ENCODE measurements at places on chromosomes 5 and 9. TPM values are rescaled to one million over a fixed set of nuclear protein-coding genes. Genes with fewer than 3 reads are reported as not detected.

The CSF1R gene
- total RNA-seq, result 24.6 TPM

DNA sequence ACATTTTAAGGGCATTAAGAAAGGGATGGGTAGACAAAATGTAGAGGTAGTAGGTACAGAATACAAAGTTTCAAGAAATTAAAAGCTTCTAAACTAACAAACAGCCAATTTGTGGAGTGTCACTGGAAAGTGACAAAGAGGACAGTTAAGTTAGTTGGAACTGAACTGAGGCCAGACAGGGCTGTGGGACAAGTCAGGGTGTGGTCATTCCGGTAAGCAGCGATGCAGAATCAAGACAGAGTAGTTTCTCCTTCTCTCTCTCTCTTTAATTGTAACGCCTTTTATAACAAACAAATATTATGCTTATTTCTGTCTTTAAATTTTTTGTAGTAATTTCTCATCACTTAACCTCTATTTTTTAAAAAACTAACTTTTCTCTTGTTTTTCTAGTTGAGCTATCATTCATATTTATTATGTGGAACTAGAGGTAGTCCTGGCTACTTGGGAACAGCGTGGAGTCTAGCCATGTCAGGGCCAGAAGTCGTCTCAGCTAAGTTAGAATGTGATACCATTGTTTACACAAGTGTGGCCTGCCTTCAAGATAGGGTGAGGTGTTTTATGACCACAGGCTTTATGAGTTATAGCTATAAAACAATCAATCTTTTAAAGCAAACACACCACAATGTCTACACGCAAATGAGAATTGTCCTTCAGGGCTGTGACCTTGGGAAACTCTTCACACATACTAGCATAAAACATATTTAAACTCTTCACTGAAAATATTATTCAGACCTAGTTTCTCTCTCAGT lies 115.3 kb upstream of the CDKN2B start:
- H3K36me3 ChIP-seq, result no peaks in the 10 kb centered on the region
- no peaks in the 10 kb centered on the region for H3K27me3 ChIP-seq
- no peak overlapping the region for H3K27ac ChIP-seq

The BNIP1 gene
- total RNA-seq, result 11.6 TPM

DNA sequence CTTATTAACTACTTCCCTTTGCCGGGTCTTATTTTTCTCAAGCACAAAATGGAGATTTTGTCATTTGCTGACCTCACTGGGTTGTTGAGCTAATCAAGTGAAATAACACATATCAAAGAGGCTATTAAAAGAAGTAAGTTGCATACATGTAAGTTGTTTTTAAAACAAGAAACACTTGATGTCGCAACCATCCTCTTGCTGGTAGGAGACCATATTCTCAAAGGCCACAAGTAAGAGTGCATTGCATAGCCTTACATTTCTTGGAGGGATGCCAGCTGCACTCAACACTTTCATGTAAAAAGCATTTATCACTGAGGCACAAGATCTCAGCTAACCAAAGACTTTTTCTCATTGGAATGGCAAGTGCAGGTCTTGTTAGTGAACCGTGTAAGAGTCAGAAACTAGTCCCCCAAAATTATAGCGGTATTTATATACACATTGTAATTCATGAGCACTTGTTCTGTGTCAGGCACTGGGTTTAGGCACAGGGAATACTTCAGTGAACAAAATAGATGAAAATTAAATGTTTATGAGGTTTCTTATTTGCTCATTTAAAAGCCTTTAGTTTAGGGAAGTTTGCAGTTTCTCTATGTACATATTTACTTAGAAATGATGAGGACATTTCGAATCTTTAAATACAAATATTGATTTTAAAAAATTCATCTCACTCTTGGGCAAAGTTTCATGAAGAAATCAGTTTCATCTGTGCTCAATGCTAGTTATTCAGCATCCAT lies 72.0 kb downstream of the ZFAND5 start:
- DNase-seq, result peak; percentile 64
- no peaks in the 10 kb centered on the region for H3K4me1 ChIP-seq
- no peak overlapping the region for H3K4me3 ChIP-seq
- no peaks in the 10 kb centered on the region for H3K36me3 ChIP-seq
- no peak overlapping the region for H3K27ac ChIP-seq

- peaks cover 23% of the 10 kb centered on the region for H3K4me1 ChIP-seq
- H3K4me3 ChIP-seq, result no peak overlapping the region
- DNase-seq, result no peak
- no peak overlapping the region for H3K27ac ChIP-seq
- H3K27me3 ChIP-seq, result no peaks in the 10 kb centered on the region
Observed at GRCh38 chr5:158724521-158725188, 375.1 kb downstream of the EBF1 start.

The ROR2 gene
- total RNA-seq, result 28.5 TPM

- no peaks in the 10 kb centered on the region for H3K36me3 ChIP-seq
- no peak overlapping the region for H3K4me3 ChIP-seq
- H3K27me3 ChIP-seq, result no peaks in the 10 kb centered on the region
- no peak overlapping the region for H3K27ac ChIP-seq
- no peaks in the 10 kb centered on the region for H3K4me1 ChIP-seq
- DNase-seq, result no peak
Observed at GRCh38 chr5:135158982-135159381, 125.0 kb upstream of the PITX1 start.

- H3K27me3 ChIP-seq, result no peaks in the 10 kb centered on the region
- H3K4me1 ChIP-seq, result no peaks in the 10 kb centered on the region
- no peak overlapping the region for H3K4me3 ChIP-seq
- H3K27ac ChIP-seq, result peak overlapping the region; percentile 78
- DNase-seq, result no peak
Observed at GRCh38 chr5:149781612-149782011, 51.5 kb downstream of the PPARGC1B start.

GRCh38 chr5:112647428-112647827 lies 90.3 kb upstream of the APC start:
- H3K27me3 ChIP-seq, result no peaks in the 10 kb centered on the region
- no peak overlapping the region for H3K27ac ChIP-seq
- H3K4me1 ChIP-seq, result peaks cover 4% of the 10 kb centered on the region
- no peak overlapping the region for H3K4me3 ChIP-seq
- H3K36me3 ChIP-seq, result no peaks in the 10 kb centered on the region
- DNase-seq, result no peak

GRCh38 chr5:95923918-95924544 lies 37.6 kb downstream of the ELL2 start:
- no peak overlapping the region for H3K27ac ChIP-seq
- DNase-seq, result no peak
- H3K27me3 ChIP-seq, result no peaks in the 10 kb centered on the region
- no peaks in the 10 kb centered on the region for H3K36me3 ChIP-seq
- peaks cover 22% of the 10 kb centered on the region for H3K4me1 ChIP-seq

DNA sequence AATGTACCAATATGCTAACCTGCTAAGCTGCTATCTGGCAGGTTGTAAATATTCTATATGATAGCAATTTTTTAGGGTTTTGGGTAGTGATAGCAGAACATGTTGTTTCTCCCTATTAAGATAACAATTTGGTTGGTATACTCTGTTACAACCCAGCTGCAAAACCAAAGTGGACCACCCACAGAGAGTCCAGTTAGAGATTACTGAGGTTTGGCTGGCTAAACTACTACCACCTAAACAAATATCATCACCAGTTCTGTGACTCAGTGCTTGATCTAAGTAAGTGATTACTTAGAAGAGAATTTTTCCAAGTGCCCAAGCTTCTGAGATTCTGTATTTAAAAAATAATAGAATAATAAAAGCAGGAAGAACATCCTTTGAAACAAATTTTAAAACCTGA lies 72.3 kb downstream of the XRCC4 start:
- H3K4me1 ChIP-seq, result no peaks in the 10 kb centered on the region
- H3K4me3 ChIP-seq, result no peak overlapping the region
- H3K27ac ChIP-seq, result no peak overlapping the region
- H3K36me3 ChIP-seq, result no peaks in the 10 kb centered on the region
- no peaks in the 10 kb centered on the region for H3K27me3 ChIP-seq

DNA sequence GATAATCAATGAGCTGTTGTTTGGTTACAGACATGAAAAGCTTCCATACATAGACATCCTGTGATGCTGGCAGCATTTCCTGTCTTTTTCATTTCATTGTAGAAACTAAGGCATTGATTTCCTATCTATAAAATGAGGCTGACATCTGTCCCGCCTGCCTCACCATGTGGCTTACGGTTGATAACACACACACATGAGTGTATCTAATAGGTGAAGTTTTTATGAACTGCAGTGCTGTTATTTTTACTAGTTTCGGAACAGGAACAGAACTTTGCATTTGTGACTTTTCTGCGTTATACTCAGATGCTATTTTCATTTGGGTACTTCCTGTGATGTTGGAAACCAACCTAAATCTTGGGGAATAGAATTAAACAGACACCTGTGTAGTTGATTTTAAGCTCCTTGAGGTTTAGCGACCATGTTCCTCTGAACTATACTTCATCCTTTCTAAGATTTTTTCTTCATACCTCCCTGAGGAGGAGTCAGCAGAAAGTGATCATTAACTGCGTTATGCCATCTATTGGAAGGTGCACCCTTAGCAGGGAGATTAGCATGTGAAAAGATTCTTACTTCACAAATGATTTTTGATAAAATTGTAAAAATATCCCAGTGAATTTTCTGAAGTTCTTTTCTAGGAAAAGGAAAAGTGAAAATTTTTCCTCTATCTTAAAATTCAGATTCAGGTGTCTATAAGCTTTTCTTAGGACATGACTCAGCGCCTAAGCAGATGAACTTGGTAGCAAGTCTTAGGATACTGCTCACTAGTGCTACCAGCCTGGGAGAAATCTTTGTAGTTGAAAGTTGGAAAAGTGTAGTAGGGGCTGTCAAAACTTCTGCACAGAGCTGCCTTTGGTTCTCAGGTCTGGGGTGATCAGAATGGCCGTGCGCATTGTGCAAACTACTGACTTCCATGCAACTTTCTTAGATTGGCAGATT lies 134.5 kb downstream of the TRIO start:
- no peak overlapping the region for H3K4me3 ChIP-seq
- no peaks in the 10 kb centered on the region for H3K27me3 ChIP-seq
- no peak overlapping the region for H3K27ac ChIP-seq
- H3K4me1 ChIP-seq, result no peaks in the 10 kb centered on the region
- DNase-seq, result no peak

GRCh38 chr5:40084614-40085013 lies 595.1 kb upstream of the PTGER4 start:
- no peaks in the 10 kb centered on the region for H3K36me3 ChIP-seq
- no peak overlapping the region for H3K27ac ChIP-seq
- H3K27me3 ChIP-seq, result no peaks in the 10 kb centered on the region
- no peak overlapping the region for H3K4me3 ChIP-seq
- H3K4me1 ChIP-seq, result no peaks in the 10 kb centered on the region
- no peak for DNase-seq

The FAM221B gene
- total RNA-seq, result not detected

DNA sequence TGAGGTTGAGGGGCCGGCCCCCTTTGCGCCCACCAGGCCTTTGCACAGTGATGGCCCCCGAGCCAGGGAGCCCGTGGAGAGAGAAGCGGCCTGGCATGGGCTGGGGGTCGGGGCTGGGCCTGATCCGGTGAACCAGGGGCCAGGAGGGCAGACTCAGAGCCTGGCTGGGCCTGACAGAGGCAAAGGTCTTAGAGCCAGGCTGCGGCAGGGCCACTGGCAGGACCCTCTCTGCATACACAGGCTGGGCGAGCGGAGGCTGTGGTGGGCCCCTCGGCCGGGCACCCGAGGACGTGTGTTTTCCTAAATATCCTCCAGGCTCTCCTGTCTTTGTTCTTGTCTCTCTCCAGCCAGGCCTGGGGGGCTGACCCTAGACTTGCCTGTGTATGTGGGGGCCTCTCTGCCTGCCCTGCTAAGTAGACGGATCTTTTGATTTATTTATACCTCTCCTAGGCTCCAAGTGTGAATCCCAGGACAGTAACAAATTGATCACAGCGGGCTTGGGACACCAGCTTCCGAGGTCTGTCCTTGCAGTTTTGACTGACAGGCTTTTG lies 933 bp downstream of the NEK6 start:
- H3K36me3 ChIP-seq, result no peaks in the 10 kb centered on the region
- no peak for DNase-seq
- peak overlapping the region; percentile 81 for H3K27ac ChIP-seq

- H3K4me1 ChIP-seq, result peaks cover 42% of the 10 kb centered on the region
- no peak overlapping the region for H3K4me3 ChIP-seq
Observed at GRCh38 chr9:130194378-130194932, 22.3 kb downstream of the NCS1 start.

The CACFD1 gene
- 11.9 TPM for total RNA-seq

GRCh38 chr5:174734571-174735497 lies 10.5 kb downstream of the MSX2 start:
- no peak for DNase-seq
- H3K4me3 ChIP-seq, result no peak overlapping the region
- H3K36me3 ChIP-seq, result no peaks in the 10 kb centered on the region
- no peak overlapping the region for H3K27ac ChIP-seq
- peaks cover 32% of the 10 kb centered on the region for H3K27me3 ChIP-seq

Data from right atrium auricular region (tissue), 2 donors.